ENCODE measurements at places on chromosomes 12 and 14.
A peak's percentile ranks its signal among the peaks of the same experiment; 100 is the strongest.

DNA sequence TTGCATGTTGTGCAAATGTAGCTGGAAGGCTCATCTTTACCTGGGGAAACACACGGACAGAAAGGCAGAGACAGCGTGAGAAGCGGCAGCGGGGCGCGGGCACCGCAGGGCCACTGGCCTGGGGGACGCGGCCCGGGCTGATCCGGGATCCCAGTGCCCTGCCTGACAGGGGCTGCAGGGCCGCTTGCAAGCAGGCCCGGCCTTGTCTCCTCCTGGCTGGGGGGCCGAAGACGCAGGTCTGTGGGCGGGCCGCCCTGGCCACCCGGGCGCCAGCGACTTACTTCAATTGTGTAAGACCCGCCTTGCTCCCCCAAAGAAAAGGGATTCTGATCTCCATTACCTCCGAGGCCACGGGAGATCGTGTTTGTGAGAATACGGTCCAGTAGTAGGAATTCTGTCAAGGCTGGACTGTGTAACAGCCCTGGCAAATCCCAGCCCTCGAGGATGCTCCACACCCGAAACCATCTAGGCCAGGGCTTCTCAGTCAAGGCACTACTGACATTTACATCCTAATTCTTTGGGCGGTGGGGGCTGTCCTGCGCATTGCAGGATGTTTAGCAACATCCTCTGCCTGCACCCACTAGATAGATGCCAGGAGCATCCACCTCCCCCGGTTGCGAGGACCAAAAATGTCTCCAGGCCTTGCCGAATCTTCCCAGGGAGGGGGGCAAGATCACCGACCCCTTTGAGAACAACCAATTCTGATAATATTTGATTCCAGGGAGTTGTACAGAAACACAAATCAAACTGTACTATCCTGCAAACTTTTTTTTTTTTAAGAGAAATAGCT is 95.6 kb downstream of the BCL11B start:
- H3K4me1 ChIP-seq = peaks cover 31% of the 10 kb centered on the region
- H3K27ac ChIP-seq = no peak overlapping the region
- H3K36me3 ChIP-seq = peaks cover 46% of the 10 kb centered on the region

DNA sequence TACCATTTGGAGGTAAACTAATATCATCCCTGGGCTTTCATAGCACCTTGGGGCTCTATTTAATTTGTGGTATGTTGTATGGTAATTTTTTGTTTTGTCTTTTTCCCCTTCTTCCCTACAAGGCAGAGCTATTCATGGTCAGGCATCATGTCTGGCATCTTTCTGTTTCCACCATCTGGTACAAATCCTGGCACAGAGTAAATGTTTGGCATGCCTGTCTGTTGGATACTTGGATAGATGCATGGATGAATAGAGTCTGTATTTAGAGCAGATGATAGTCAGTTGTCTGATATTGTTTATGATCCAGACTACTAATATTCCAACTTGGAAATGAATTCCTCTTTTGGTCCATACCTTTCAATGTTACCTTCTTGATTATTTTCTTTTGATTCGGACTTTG is 139.8 kb downstream of the NEDD1 start:
- H3K36me3 ChIP-seq = no peaks in the 10 kb centered on the region
- H3K27ac ChIP-seq = no peak overlapping the region
- H3K4me3 ChIP-seq = no peak overlapping the region
- H3K4me1 ChIP-seq = no peaks in the 10 kb centered on the region
- no peaks in the 10 kb centered on the region for H3K27me3 ChIP-seq

DNA sequence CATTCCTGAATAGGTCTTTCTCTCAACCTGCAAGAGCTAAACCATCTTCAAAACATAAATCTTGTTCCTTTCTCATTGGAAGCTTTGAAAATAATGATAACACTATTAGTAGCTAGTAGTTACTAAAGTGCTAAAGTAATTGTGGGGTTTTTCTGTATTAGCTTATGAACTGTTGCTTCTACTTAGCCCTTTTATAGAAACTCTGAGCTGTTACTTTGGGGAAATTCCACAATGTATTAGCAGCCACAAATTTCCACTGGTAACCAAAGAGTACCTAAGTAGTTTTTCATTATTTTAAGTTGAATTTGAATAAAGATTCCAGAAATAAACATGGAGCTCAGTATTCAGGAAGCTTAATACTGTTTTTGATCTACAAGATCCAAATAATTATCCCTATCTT is 6.4 kb upstream of the MAPK1IP1L start:
- no peak overlapping the region for H3K4me3 ChIP-seq
- no peaks in the 10 kb centered on the region for H3K36me3 ChIP-seq
- no peaks in the 10 kb centered on the region for H3K4me1 ChIP-seq

DNA sequence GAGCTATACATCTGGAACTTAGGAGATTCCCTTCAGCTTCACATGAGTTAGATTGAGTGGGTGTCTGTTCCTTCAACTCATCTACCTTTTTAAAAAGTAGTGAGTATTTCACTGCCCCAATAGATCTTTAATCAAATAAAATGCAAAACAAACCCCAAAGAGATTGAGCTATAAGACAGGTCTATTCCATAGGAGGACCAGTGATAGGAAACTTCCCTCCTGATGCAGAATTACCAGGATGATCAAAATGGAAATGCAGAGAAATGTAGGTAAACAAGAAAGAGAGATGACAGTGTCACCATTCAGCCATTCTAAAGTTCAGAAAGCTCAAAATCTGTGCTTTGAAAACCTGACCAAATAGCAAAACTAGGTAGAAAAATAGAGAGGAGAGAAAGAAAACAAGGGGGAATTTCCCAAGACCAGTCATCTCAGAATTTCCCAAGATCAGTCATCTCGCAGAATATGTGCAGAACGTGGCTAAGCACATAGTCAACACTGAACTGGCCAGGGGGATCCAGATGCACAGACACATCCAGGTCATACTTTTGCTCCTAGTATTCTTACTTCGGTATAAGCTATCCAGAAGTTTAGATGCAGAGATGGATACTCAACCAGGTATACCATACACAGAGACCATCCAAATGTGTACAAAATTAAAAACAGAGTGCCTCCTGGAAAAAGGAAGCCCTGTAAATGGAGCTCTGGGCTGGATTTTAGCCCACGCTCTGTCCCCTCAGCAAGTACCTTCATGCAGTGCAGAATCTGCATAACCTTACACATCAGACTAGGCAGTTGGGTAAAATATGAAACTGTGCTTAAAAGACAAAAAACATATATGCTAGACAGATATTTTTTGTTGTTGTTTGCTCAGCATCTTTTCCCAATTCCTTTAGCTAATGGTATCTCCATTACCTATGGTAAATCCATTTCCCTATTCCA is 27.4 kb downstream of the SLC41A2 start:
- H3K27me3 ChIP-seq = no peaks in the 10 kb centered on the region
- no peak overlapping the region for H3K4me3 ChIP-seq
- no peak for DNase-seq
- H3K36me3 ChIP-seq = no peaks in the 10 kb centered on the region

DNA sequence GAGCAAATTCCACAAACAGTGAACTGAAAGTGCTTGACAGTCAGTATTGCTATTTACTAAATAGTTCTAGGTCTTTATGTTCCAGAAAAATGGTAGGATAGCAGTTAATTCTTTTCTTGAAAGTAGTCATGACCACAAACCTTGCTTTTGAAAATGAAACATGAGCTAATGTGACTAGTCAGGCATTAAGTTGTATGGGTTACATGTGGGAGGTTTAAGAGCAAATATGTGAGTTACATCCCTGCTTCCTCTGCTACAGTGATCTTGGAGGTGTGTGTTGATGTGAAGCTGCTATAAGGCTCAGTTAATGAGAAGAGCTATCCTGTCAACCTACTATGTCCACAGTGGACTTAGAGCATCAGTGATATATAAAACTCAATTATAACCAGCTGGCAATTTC is 741.6 kb downstream of the FSCB start:
- H3K4me1 ChIP-seq = no peaks in the 10 kb centered on the region
- H3K4me3 ChIP-seq = no peak overlapping the region
- no peak for DNase-seq

DNA sequence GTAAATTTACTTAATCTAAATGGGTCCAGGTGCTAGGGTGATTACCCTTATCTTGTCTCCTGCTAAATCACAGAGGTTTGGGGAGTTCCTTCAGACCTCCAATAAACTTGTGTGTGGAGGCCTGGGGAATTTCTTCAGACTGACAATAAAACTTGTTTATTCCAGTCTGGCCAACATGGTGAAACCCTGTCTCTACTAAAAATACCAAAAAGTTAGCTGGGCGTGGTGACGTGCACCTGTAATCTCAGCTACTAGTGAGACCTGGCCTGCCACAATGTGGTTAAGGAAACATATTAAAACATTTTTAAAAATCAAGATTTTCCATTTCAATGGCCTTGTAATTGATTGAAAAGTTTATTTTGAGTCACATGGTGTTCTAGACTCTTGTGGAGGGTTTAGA is 126.9 kb upstream of the FGD4 start:
- no peaks in the 10 kb centered on the region for H3K36me3 ChIP-seq
- no peak overlapping the region for H3K4me3 ChIP-seq
- no peaks in the 10 kb centered on the region for H3K4me1 ChIP-seq
- no peak overlapping the region for H3K27ac ChIP-seq

- peaks cover 1% of the 10 kb centered on the region for H3K36me3 ChIP-seq
- H3K4me3 ChIP-seq = no peak overlapping the region
- DNase-seq = no peak
Observed at GRCh38 chr12:71626768-71627167, 36.9 kb downstream of the ZFC3H1 start.

DNA sequence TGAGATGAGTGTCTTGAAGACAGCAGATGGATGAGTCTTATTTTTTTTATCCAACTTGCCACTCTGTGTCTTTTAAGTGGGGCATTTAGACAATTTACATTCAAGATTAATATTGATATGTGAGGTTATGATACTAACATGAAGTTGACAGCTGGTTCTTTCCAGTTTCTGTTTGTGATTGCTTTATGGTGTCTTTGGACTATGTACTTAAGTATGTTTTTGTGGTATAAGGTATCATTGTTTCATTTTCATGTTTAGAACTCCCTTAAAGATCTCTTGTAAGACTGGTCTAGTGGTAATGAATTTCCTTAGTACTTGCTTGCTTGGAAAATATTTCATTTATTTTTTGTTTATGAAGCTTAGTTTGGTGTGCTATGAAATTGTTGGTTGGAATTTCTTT is 550.3 kb upstream of the NOVA1 start:
- no peaks in the 10 kb centered on the region for H3K4me1 ChIP-seq
- no peak overlapping the region for H3K4me3 ChIP-seq
- H3K27ac ChIP-seq = no peak overlapping the region
- H3K36me3 ChIP-seq = no peaks in the 10 kb centered on the region

DNA sequence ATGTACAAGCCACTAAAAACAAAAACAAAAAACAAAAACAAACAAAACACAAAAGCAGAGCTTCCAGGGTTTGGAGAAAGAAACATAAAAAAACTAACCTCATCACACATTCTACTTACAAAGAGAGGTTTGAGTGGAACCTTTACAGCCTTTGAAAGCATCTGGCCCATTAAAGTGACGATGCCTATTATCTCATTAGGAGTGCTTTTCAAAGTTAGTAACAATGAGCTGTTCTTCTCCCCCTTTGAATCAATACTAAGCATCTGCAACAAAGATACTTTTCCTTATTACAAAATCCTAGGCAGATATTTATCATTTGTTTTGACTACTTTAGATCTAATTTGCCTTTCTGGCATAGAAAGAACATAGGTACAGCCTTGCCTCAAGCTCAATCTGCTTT is 217.3 kb downstream of the PPM1H start:
- H3K4me1 ChIP-seq = no peaks in the 10 kb centered on the region
- H3K27me3 ChIP-seq = no peaks in the 10 kb centered on the region
- H3K4me3 ChIP-seq = no peak overlapping the region
- no peak overlapping the region for H3K27ac ChIP-seq
- no peaks in the 10 kb centered on the region for H3K36me3 ChIP-seq

DNA sequence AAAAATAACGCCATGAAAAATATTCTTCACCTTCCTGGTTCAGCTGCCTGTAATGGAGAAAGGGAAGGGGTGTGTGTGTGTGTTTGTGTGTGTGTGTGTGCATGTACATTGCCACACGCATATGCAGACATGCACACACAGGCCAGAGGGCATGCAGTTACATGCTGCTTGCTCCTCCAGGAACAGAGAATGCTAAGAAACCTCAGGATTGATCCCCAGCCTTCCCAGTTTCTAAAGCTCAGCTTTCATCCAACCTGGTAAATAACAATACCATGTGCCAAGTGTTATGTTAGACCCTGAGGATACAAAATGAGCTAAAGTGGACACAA is 241.7 kb downstream of the SPTSSA start:
- H3K27ac ChIP-seq = no peak overlapping the region
- H3K36me3 ChIP-seq = no peaks in the 10 kb centered on the region
- H3K4me3 ChIP-seq = no peak overlapping the region
- peaks cover 5% of the 10 kb centered on the region for H3K27me3 ChIP-seq
- H3K4me1 ChIP-seq = no peaks in the 10 kb centered on the region
- no peak for DNase-seq

- H3K4me1 ChIP-seq = peaks cover 100% of the 10 kb centered on the region
- H3K4me3 ChIP-seq = no peak overlapping the region
- H3K27me3 ChIP-seq = no peaks in the 10 kb centered on the region
- H3K36me3 ChIP-seq = no peaks in the 10 kb centered on the region
- no peak for DNase-seq
Observed at GRCh38 chr14:68945585-68946488, 33.3 kb downstream of the ACTN1 start.

DNA sequence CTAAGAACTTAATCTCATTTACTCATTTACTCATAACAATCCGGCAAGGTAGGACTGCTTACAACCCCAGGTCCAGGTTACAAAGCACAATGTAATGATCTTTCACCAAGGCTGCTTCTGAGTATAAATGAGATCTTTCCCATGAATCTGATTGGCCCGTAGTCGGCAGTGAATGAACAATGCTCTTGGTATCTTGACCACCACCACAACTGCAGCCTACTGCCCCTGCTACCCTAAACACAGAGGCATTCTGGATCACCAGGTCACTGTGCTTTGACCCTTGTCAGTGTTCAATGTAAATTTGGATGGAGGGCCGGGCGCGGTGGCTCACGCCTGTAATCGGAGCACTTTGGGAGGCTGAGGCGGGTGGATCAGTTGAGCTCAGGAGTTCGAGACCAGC is 15.9 kb downstream of the FAM181A start:
- no peaks in the 10 kb centered on the region for H3K27me3 ChIP-seq
- H3K27ac ChIP-seq = peak overlapping the region; percentile 69
- no peak overlapping the region for H3K4me3 ChIP-seq
- H3K4me1 ChIP-seq = peaks cover 6% of the 10 kb centered on the region
- H3K36me3 ChIP-seq = no peaks in the 10 kb centered on the region
- DNase-seq = no peak

DNA sequence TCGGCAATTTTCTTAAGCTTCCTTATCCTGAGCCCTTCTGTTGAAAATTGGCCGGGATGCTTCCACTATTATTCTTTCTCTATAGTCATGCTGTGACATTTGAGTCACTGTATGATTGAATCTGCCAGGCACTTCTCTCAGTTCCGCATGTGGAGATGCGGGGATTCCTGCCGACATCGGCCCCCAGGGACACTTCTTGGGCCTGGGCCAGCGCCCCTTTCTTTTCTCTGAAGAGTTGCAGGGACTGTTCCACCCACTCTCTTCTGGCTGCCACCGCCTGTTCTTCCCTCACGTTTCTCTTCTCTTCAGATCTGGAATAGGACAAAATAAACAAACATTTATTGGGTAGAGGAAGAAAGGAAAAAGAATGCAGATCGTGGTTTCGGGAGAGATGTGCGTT is 310.1 kb downstream of the ETNK1 start:
- no peaks in the 10 kb centered on the region for H3K36me3 ChIP-seq
- no peaks in the 10 kb centered on the region for H3K4me1 ChIP-seq
- H3K27me3 ChIP-seq = no peaks in the 10 kb centered on the region
- no peak overlapping the region for H3K27ac ChIP-seq

- no peaks in the 10 kb centered on the region for H3K27me3 ChIP-seq
- peaks cover 29% of the 10 kb centered on the region for H3K4me1 ChIP-seq
- no peak for DNase-seq
Observed at GRCh38 chr12:88299567-88300101, 157.5 kb downstream of the TMTC3 start.

GRCh38 chr12:4450551-4451112 is 5.0 kb upstream of the FGF6 start:
- no peaks in the 10 kb centered on the region for H3K36me3 ChIP-seq
- H3K27me3 ChIP-seq = no peaks in the 10 kb centered on the region
